Frontal cortex (tissue), 4 donors: ENCODE measurements at places on chromosomes 7 and 10.

DNA sequence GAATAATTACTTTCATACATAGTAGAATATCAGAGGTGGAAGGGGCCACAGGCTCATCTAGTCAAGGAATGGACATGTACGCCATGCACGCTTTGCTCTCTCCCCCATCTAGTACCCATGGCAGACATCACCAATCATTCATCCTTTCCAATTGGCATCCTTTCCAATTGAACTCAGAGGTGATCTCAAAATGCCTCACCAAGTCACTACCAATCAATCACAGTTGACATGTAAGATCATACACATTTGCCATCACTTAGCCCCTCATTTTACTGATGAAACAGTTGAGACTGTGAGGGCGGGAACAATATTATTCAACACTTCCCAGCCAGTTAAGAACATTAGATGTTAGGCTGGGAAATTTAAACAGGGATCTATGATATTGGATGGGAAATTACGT is 308.4 kb downstream of the FGFR2 start:
- DNase-seq = no peak

DNA sequence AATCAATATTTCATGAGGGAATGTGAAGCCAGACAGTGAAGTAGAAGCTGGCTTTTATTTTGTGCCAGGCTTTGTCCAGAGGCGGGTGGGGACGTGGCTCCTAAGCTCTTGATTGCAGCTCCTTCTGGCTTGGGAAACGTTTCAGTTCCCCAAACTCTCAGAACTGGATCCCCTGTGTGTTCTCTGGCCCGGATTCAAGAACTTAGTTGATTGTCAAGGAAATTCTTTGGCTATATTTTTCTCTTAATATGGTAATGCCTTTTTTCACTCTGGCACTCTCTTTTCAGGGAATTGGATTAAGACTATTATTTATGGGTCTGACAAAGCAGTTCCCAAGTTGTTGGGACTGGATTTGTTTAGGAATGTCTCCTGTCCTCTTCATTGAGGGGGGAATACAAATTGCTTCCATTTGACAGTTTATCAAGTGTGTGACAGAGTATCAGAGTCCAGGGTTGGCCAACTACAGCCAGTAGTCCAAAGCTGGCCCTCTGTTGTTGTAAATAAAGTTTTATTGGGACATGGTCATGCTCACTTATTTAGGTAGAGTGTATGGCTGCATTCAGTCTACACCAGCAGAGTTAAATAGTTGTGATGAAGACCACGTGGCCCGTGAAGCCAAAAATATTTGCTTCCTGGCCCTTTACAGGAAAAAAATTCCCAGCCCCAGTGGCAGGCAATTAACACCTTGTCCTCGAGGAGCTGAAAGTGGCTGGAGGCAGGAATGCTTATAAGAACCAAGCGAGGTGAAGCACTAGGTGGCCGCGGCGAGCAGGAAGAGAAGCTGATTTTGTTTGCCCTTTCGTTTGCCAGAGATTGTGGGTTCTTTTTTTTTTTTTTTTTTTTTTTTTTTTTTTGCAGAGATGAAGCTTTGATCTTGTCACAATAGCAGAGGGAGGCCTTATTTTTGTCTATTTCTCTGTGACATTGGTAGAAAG is 34.3 kb downstream of the HTRA1 start:
- no peak for DNase-seq

- DNase-seq = no peak
Measured at GRCh38 chr7:48424731-48425130, 253.5 kb downstream of the ABCA13 start.

- DNase-seq = no peak
Measured at GRCh38 chr7:36863901-36864701, 139.8 kb upstream of the AOAH start.

DNA sequence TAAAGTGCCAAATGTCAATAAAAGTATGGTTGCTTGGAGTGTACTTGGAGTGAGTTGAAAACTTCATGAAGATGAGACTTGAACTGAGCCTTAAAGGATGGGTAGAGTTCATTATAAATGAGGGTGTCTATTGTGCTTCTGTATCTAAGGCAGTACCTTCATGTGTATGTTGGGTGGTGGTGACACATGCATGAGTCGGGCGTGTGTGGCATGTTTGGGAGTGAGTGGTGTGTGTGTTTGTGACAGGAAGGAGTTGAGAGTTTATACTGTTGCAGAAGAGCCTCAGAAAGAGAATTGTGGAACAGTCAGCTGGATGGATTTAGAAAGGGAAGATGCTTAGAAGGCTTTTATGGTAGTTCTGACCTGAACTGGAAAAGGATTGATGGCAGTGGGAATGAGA is 6.0 kb upstream of the ZRANB1 start:
- no peak for DNase-seq

DNA sequence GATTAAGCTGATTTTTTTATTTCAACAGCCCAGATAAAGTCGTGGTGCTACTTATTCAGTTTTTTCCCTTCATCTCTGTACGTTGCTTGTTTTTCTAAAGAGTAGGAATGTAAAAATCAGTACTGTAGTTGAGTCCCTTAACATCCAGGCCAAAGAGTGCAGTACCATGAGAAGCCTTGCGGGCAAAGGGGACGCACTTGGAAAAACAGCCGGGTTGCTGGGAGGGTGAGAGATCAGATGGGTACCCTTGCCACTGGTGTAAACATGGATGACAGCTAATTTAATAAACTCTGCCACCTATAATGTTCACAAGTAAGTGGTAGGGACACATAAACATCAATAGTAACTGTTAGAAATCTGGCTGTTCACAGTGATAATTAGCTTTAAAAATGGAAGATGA is 175.9 kb downstream of the POU6F2 start:
- DNase-seq = no peak

- DNase-seq = no peak
Measured at GRCh38 chr7:7693881-7694280, 24.5 kb downstream of the RPA3 start.

DNA sequence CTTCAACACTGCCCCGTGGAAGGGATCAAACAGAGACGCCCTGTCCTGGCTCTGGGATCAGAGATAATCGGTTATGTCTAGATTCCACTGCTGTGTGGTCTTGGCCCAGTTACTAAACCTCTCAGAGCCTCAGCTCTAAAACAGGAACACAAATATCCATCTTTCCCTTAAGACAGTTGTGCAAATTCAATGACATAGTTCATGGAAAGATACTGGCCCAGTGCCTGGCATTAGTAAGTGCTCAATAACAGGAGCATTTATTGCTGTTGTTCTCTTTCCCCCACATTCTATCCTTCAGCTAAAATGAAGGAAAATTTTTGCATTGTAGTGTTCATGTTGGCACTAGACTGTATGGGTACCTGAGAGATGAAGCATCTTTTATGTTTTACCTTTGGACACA is 58.6 kb downstream of the TACC2 start:
- DNase-seq = no peak

- no peak for DNase-seq
Measured at GRCh38 chr10:125815764-125816163, 7.3 kb downstream of the UROS start.
